ENCODE measurements at places on chromosomes 1 and 21.

- no peak for DNase-seq
These were observed 11.8 kb downstream of the RTCA start for GRCh38 chr1:100277866-100278265.

DNA sequence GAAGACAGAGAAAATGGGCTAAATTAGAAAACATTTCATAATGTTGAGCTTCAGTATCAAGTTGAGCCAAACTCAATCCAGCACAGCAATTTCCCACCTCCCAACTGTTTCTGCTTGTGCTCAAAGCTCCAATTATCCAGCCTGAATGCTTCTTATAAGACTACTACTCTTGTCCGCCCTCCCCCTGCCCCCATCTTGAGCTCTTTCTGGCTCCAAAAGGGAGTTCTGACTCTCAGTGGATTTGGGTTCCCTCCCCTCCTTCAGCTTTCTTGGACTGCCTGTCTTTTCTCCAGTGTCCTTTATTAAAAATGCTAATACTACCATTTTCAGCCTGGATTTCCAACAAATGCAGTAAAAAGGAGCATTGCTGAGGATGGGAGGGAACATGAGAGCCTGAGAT, 174.8 kb downstream of the ASTN1 start:
- no peak for DNase-seq

DNA sequence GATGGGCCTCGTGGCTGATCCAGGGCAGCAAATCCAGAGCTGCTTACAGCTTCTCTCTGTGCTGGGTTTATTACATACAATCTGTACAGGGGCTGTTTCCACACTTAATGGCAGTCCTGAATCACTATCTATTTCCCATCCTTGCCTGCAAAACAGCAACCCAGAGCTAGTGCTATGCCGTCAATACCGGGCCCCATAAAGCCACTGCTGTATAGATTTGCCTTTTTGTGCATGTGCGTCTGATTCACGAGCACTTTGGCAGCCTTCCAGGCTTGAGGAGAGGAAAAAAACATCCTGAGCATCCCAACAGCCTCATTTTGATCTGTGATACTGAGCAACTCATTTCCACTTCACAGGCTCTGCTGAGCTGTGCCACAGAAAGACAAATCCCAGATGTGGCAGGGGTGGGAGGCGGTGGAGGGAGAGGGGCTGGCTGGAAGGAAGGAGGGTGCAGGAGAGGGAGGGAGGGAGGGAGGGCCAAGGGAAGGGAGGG, 65.2 kb upstream of the TARBP1 start:
- peak; percentile 76 for DNase-seq

- DNase-seq, result no peak
These were observed 92.5 kb upstream of the KRTAP19-8 start for GRCh38 chr21:31130821-31131220.

DNA sequence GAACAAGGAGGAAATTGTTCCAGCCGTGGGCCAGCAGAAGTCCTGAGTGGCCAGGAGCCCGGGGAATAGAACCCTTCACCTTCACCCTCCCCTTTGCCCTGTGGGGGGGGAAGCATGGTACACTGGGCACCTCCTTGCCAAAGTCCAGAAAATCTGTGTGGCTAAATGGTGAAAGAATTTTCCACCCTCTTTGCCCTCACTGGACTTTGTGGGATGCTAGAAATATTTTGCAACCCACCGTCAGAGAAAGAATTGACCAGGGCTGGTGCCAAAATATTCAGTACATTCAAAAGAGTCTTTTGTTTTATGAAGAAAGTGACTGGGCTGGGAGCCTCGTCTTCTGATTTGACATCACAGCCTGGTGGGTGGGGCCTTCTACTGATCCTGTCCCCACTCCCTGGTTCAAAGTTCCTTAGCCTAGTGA, 14.6 kb downstream of the NFASC start:
- no peak for DNase-seq

Measured in DMS79 (cell line).